ENCODE measurements at places on chromosomes 3 and 15. TPM values are rescaled to one million over a fixed set of nuclear protein-coding genes. Genes with fewer than 3 reads are reported as not detected.

- DNase-seq = no peak
- H3K4me1 ChIP-seq = peaks cover 27% of the 10 kb centered on the region
- H3K4me3 ChIP-seq = no peak overlapping the region
- H3K27ac ChIP-seq = no peak overlapping the region
- no peaks in the 10 kb centered on the region for H3K36me3 ChIP-seq
Measured at GRCh38 chr15:69751566-69751965, 298.9 kb downstream of the RPLP1 start.

SETD2 gene
- 56.2 TPM for total RNA-seq

- no peaks in the 10 kb centered on the region for H3K36me3 ChIP-seq
- H3K27ac ChIP-seq = no peak overlapping the region
- no peak overlapping the region for H3K4me3 ChIP-seq
- no peaks in the 10 kb centered on the region for H3K27me3 ChIP-seq
- no peaks in the 10 kb centered on the region for H3K4me1 ChIP-seq
- DNase-seq = no peak
Measured at GRCh38 chr3:145384307-145384706, 776.7 kb downstream of the PLOD2 start.

HTD2 gene
- total RNA-seq = 19.9 TPM

DNA sequence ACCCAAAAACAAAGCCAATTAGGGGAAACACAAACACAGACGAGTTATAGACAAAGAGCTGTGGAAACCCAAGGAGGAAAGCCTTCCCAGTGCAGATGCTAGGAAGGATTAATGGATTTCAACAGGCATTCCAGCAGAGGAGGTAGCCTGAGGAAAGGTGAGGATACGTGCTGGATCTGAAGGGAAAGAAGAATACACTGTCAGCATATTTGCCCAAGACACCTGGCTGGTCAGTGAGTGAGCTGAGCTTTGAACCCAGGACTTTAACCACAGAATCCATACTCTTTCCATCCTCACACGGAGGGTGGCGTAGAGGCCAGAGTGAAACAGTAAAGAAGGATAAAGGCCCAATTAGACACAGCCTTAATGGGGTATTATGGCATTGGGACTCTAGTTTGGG lies 9.1 kb upstream of the BFSP2 start:
- H3K27ac ChIP-seq = no peak overlapping the region
- peaks cover 30% of the 10 kb centered on the region for H3K4me1 ChIP-seq
- no peaks in the 10 kb centered on the region for H3K36me3 ChIP-seq
- DNase-seq = no peak
- H3K4me3 ChIP-seq = no peak overlapping the region
- H3K27me3 ChIP-seq = no peaks in the 10 kb centered on the region

DNA sequence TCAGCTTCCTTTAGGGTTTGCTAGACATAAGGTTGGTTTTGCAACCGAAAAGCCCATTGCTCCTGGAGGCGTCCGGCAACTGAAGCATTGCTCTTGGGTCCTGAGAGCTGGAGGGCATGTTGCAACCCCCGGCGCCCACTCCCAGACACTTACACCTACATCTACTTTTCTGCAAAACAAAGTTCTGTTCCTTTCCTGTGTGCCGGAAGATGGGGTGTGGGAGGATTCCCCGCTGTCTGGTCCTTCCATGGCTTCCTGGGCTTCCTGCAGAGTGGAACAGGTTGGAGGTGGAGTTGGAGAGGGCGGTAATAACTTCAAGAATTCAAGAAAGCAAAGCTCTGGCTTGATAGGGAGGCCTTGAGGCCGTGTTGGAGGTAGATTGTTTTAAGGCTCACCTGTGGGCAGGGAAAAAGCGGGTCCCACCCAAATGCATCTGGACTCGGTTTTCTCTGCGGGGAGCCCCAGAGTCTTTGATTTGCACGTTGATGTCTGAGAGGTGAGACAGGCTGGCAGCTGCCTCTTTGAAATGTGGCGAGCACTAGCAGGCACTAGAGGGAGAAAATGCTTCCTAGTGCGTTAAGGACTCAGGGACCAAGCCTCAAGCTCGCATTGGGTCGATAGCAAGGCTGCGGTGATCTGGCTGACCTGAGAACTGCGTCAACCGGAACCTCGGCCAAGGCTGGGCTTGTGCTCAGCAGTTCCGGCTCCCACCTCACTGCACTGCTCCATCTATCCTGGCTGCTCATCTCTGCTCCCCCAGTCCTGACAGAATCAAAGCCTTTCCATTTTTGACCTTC lies 39.5 kb downstream of the NR2F2 start:
- no peak overlapping the region for H3K27ac ChIP-seq
- H3K4me3 ChIP-seq = no peak overlapping the region
- no peaks in the 10 kb centered on the region for H3K27me3 ChIP-seq
- H3K36me3 ChIP-seq = no peaks in the 10 kb centered on the region
- no peaks in the 10 kb centered on the region for H3K4me1 ChIP-seq

GRCh38 chr3:43843386-43843785 lies 152.6 kb downstream of the ABHD5 start:
- no peak overlapping the region for H3K27ac ChIP-seq
- H3K27me3 ChIP-seq = no peaks in the 10 kb centered on the region
- H3K4me1 ChIP-seq = no peaks in the 10 kb centered on the region
- H3K4me3 ChIP-seq = no peak overlapping the region
- H3K36me3 ChIP-seq = no peaks in the 10 kb centered on the region
- peak; percentile 10 for DNase-seq
